ENCODE measurements at places on chromosomes 11 and 22.
A peak's percentile ranks its signal among the peaks of the same experiment; 100 is the strongest.

DNA sequence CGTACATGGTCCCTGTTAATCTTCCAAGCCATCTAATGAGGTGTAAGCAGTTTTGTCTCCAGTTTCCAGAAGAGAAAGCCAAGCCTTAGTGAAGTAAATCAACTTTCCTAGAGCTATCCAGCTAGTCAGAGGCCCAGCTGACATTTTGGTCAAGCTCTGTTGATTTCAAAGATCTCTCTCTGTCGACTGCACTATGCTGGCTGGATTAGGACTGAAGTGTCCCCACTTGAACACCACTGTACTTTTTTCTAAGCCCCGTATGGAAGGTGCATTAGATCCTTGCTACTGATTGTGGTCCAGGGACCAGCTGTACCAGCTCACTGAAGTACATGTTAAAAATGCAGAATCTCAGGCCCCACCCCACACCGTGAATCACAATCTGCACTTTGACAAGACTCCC is 176.5 kb upstream of the NAV2 start:
- DNase-seq, result no peak

- no peak for DNase-seq
Observed at GRCh38 chr11:65621460-65621859, 5.9 kb downstream of the PCNX3 start.

DNA sequence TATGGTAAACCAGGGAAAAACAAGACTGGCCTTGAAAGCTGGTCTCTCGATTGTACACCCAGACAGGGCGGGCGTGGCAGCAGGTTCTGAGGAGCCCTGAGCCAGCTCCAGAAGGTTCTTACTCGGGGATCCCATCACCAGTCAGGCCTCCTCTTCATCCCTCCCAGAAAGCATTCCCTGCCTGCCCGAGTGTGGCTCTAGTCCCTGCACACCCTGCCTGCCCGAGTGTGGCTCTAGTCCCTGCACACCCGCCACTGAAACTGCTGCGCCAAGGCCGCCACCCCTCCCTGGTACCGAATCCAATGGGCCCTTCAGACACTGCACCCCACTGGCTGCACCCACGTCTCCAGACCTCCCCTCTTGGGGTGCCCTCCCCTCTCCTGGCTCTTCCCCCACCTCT is 30.1 kb downstream of the KIAA0930 start:
- DNase-seq, result no peak

DNA sequence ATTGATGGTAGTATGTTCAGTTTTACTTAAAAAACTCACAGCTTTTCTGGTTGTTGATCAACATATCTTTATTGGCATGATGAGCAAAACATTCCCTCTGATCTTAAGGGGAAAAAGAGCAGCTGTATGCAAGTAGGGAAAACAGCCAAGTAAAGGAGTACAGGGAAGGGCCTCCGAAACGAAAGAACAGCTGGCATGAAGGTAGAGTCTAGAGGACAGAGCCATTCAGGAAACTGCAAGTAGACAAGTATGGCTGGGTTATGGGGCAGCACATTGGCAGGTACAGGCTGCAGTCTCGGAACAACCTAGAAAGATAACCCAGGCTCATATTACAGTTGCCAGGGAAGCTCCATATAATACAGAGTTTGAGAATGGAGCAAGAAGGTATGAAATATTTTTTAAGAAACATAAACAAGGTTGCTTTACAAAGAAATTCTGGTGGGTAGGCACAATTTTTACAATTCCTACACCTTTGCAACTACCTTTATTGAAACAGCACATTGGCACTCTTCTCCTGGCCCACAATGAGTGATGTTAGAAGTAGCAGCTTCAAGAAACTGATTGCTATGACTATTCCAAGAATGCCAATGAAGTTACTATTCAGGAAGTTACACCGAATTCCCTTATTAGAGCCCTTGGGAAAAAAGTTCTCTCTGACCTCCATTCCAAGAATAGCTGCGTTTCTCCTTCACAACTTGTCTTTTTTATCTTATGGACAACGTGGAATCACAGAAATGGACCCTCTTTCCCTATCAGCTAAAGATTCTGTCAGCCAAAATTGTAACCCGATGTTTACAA is 45.2 kb downstream of the LGR4 start:
- peak; percentile 13 for DNase-seq

GRCh38 chr11:66247295-66247694 is 21.1 kb upstream of the RAB1B start:
- no peak for DNase-seq
